ENCODE measurements at places on chromosomes 7 and 10.

DNA sequence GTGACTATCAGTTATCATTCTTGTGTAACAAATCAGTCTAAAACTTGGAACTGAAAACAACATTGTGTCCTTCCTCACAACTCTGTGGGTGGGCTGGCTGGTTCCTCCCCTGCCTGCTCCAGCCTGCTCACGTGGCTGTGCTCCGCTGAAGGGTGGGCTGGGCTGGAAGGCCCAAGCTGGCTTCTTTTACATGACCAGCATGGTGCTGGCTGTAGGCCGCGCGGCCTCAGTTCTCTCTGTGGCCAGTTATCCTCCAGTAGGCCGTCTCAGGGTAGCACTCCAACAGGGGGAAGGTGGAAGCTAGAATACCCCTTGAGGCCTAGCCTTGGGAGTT, 11.3 kb downstream of the ADAMTS14 start:
- DNase-seq = no peak

- DNase-seq = no peak
These were observed 563.7 kb downstream of the GRM8 start for GRCh38 chr7:126689037-126689436.

DNA sequence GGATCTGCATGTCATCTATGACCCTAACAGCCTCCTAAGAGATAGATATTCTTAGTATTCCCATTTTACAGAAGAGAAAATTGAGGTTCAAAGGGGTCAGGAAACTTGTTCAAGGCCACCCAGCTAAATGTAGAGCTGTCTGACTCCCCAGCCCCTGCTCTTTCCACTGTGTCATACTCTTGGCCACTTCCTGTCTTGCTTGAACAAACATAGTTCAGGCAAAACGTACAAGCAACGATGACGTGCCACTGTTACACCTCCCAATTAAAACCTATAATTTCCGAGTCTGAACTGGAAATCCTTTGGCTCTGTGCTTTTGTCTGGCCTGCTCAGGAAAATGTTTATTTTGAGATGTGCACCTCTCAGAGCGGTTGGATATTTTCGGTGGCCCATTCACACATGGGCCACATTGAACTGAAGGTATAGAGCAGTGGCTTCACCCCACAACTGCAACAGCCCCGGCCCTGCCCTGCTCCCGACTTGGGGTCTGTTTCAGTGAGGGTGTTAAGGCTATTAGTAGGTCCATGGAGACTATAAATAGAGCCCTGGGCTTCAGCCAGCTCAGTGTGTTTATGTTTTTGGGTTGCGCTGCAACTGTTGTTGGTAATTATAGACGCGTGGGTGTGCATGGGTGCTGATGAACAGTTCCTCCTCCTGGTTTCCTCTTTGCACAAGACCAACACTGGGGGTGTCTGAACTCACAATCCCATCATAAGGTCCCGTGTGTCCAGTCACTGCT, 172.3 kb upstream of the ADO start:
- DNase-seq = peak; percentile 79

DNA sequence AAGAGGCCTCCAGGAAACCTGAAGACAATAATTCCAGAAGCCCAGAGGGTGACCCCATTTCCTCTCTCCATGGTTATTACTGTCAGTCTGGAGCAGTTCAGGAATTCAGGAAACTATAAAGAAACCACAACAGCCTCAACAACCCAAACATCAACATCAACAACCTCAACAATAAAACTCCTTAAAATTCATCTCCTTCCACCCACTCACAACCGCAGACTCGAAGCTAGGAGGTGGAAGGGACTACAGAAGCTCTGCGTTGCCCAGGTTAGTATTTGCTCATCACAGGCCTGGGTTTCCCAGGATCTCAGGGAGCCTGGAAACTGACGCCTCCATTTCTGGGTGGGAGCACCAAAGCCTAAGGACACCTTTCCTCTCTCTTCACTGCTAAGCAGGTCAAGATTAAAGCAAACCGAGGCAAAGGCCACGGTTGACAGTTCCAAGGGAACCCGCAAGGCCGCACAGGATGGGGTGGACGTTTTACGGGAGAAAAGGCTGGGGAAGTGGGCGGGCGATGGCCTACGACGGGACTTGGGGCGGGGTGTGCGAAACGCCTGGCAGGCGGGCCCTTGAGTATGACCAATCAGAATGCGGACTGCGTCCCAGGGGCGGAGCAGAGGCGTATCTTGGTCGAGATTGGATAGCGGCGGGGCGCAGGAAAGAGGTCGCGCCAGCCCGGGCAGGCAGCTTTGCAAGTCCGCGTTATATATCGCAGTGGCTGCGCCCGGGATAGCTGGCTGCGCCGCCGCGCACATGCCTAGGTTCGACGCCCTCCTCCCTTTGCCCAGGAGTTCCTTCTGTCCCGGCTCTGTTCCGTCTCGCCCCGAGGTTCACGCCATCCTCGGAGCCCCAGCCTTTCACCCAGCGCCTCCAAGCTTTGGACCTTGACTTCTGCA, at the start of gene ELOVL3:
TSS of gene ELOVL3 (plus strand) at position 654 of the 896 bp plus-strand sequence. CDS start 250 bp downstream, outside the sequence.
- DNase-seq = peak; percentile 73

DNA sequence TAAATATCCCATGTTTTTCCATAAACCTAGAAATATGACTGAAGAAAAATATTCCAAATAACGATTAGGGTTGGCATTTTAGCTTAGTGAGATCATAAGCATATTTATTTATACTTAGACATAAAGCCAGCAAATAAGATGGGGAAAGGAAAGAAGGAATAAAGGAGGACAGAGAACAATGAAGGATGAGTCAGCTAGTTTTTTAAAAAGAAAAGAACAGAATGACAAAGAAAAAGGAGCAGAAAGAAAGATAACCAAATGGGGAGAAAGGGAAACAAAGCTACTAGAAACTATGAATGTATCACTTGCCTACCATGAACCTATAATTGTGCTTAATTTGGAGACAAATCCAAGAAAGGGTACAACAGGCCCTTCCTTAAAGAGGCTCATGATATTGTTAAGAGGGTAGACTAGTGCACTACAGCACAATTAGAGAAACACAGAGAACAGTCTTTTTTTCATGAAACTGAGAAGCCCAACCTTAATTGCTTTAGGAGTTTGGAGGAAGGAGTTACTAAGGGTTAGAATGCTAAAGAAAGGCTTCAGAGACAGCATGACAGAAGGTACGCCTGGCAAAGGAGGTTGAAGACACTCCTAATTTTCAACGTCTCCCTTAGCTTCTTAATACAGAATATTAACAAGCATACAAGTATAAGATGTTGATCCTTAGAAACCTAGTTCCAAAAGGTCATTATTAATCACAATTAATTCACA, 23.9 kb downstream of the HERPUD2 start:
- no peak for DNase-seq

DNA sequence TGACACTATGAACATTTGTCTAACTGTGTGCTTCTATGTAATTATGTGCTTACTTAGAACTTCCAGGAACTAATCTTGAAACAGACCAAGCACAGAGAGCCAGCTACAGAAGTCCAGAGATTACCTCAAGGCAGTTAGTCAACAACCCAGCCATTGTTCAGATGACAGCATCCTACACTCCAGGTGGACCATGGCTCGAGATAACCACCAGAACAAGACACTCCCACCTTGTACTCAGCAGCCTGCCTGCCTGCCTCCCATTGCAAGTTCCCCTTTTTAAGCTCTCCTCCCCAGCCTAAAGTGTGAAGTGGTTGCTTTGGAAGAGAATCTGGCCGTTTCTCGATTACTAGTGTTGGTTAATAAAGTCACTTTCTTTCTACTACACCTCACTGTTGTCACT, 1080.6 kb upstream of the LRRN3 start:
- no peak for DNase-seq

- DNase-seq = no peak
These were observed 3.0 kb upstream of the CRYGN start for GRCh38 chr7:151442776-151443496.

- DNase-seq = no peak
These were observed 14.4 kb downstream of the SPOCK2 start for GRCh38 chr10:72073708-72074573.

DNA sequence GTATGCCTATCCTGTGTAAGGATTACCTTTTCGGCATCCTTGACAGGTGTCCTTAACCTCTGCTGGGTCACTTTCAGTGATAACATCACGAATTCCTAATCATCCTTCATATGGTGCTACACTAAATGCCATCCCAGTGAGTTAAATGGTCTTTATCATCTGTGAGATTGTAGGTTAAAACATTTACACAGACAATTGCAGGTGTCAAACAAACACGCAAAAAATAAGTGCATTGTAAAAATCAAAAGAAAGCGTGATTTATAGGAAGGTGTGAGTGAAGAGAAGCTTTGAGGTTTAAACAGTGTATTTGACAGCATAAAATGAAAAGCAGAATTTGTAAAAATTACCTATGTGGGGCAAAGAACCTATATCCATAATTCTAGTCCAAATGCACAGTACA, 111.5 kb upstream of the IFRD1 start:
- DNase-seq = no peak

DNA sequence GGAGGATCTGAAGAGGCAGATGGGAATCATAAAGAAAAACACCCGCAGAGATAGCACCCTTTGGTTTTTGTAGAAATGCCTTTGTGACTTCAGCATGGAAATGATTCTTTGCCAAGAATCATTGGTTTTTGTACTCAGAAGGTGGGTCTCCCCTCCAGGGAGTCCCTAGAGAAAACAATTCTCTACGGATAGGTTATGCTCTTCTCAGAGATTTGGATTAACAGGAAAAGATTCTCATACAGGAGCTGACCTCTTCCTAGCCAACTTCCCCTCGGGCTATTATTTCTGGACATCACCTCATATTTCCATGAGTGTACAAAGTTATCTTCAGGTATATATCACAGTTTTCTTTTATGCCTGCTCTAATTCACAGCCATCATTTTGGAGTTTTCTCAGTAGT, 274.2 kb upstream of the HABP2 start:
- DNase-seq = no peak

DNA sequence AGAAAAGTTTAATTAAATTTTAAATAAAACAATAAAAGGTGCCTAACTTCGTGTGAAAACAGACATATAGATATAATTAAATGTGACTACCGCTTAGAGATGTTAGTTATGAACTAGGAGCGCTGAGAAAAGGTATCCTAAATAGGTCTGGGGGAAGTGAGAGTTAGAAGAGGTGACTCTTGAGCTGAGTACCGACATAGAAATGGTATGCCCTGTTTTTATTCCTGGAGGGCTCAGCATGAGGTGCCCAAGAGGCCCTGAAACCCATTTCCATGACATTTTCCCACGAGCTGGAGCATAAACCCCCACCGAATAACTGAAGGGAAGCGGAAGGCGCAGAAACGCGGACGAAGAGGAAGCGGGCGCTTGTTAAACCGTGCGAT, 433 bp upstream of the STARD3NL start:
- DNase-seq = no peak

DNA sequence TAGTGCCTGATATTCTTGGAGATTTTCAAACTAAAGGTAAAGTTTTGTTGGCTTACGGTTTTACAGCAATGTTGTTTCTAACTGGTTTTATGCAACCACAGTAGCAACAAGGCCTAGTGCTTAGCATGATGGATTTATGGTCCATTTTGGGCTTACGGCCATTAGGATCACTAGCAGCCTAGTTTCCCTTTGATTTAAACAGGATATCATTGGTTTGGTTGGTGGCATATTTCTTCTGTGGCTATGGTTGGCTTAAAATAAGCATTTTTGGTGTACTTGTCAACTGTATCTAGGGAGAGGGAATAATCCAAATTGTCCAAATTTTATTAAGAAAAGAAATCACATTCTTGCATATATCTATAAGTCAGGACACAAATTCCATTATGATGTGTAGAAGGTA, 194.0 kb downstream of the HDAC9 start:
- no peak for DNase-seq

DNA sequence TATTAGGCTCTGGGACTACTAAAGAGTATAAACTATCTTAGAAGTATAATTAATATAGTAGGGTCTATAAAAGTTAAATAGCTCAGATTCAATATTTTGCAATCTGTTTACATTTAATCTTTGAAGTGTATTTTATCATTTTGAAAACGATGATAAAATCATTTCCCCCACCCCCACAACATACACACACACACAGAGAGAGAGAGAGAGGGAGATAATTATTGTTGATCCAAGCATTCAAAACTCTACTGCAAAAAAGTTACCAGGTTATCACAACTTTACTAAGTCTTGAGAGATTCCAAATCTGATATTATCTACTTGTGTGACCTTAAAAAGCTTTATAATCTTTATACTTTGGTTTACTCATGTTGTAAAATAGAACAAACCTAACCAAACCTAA, 14.0 kb downstream of the ZNF800 start:
- DNase-seq = no peak

- DNase-seq = no peak
These were observed 294.4 kb downstream of the BICC1 start for GRCh38 chr10:58806970-58807628.

DNA sequence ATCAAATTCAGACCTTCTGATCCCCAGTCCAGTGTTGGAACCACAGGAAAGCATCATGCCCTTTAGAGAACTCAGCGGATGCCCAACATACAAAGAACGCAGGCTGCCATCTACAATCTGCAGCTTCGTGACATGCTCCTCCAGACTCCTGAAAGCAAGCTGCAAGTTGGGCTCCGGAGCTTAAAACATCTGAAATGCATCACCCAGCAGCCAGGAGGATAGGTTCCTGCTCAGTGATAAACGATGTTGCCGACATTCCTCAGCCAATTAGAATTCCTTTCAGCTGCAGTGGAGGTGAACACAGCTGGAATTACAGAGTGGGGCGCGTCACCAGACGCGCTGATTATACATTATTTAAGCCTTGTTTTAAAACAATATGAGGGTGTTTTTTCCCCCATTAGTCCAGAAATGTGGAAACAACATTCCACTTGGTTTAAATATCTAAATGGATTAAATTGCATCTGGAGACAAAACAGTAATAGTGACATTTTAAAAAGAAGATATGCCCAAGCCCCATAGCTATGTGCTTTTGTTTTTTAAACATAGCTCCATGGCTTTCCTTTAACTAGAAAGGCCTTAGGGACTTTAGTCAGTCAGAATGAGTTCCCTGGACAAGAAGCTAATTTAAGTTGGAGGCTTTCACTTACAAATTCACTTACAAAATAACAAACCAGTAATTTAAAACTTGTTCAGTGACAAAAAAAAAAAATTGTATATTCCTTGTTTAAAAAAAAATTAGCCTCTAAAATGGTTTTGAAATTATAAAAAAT, 6.3 kb downstream of the SMURF1 start:
- DNase-seq = no peak

DNA sequence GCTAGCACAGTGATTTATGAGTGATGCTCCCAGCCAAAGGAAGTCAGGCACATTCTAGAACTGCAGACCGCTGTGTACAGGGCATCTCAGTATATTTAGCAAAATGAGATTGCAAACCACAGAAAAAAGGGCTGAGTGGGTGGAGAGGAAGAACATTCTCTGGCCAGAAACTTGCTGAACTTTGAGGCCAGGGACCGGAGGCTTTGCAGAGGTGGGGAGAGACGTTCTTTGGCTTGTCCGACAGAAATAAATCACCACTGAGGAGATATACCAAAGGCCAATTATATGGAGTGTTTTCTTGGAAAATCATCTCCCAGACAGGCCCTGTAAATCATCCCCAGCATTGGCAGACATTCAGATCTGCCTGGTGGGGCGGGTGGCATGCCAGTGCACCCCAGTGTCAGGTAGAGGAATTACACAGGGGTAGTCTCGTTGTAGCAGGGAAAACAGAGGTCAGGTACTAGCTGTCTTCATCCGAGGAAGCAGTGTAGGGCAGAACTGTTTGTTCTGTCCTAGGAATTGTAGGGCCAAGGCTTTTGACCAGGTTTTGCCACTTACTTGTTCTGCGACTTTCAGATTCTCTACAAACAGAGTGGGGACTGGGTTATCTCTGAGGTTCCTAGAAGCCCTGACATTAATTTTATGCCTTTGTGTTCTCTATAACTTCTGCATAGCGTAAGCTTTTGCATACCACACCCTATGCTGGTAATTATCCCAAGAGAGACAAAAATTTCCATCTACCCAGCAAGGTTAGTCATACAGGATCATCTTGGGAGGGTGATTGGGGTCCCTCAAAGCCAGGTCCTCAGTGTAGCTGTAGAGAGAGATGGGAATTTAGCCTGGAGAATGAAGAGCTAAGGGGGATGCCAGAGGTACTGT, 655.6 kb downstream of the LRMDA start:
- DNase-seq = no peak

All from T-helper 1 cell (primary cell).